ENCODE measurements at places on chromosomes 16 and 17.
A peak's percentile ranks its signal among the peaks of the same experiment; 100 is the strongest.

GRCh38 chr16:80317599-80318037, 223.2 kb upstream of the DYNLRB2 start:
- no peak for DNase-seq

DNA sequence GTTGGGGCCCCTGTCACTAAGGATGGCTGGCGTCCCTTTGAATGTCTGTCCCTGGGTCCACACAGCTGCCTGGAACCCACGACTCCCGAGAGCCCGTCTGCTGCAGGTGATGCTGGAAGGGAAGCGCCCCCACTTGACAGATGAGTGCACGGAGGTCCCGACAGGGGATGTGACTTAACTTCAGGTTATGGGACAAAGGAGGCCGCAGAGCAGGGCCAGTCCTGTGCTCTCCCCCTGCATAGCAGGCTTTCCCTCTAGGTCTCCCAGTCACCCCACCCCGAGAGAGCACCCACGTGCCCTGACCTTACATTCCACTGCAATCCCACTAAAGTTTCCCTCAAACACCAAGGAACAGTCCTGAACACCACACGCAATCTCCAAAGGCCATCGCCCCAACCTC, 6.0 kb upstream of the RCVRN start:
- no peak for DNase-seq

DNA sequence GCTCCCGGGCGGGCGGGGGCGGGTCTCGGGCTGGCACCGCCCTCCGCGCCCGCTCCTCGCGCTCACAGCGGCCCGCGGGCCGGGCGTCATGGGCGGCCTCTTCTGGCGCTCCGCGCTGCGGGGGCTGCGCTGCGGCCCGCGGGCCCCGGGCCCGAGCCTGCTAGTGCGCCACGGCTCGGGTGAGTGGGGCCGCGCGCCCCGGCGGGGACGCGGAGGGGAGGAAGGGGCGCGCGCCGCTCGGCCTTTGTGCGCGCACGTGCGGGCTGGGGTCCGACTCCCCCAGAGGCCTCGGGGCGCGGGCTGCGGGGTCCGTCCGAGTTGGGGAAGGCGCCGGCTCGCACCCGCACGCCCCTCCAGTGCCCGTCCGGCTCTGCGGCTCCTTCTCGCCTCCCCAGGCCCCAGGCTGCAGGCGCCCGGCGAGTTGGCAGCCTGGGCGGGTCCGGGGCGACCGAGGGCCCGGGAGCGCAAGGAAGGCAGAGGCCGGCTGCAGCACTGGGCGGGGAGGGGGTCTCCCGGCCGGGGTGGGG, at the start of gene NME4:
TSS of gene NME4 (plus strand) at position 65 of the 527 bp plus-strand sequence. CDS start at position 89, 24 bp downstream.
- DNase-seq = peak; percentile 53

- DNase-seq = no peak
Measured at GRCh38 chr17:41301916-41302901, at the start of gene KRTAP29-1. Gene KRTAP29-1, minus strand, starts transcription at chr17:41302851. Its CDS starts 0 bp downstream, at chr17:41302851.

- no peak for DNase-seq
Measured at GRCh38 chr16:84818133-84818532, 1.7 kb upstream of the CRISPLD2 start.
